ENCODE measurements at places on chromosomes 5 and 9.

- DNase-seq = peak; percentile 23
Observed at GRCh38 chr9:125189011-125189360, 617 bp downstream of the PPP6C start.

GRCh38 chr5:44833249-44833648, 24.5 kb downstream of the MRPS30 start:
- DNase-seq = no peak

DNA sequence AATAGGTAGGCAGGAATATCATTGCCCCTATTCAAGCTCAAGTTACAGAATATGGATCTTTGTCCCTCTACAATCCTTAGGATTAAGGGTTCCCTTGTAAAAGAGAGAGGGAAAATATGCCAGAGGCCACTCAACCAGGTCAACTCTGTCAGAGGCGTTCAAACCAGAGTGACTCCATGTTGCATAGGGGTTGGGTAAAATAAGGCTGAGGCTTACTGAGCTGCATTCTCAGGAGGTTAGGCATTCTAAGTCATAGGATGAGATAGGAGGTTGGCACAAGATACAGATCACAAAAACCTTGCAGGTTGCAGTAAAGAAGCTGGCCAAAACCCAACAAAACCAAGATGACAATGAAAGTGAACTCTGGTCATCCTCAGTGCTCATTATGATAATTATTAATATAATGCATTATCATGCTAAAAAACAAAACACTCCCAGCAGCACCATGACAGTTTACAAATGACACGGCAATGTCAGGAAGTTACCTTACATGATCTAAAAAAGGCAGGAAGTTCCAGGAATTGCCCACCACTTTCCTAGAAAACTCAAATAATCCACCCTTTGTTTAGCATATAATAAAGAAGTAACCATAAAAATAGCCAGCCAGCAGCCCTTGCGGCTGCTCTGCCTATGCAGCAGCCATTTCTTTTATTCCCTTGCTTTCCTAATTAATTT, 64.8 kb downstream of the ERP44 start:
- DNase-seq = no peak

DNA sequence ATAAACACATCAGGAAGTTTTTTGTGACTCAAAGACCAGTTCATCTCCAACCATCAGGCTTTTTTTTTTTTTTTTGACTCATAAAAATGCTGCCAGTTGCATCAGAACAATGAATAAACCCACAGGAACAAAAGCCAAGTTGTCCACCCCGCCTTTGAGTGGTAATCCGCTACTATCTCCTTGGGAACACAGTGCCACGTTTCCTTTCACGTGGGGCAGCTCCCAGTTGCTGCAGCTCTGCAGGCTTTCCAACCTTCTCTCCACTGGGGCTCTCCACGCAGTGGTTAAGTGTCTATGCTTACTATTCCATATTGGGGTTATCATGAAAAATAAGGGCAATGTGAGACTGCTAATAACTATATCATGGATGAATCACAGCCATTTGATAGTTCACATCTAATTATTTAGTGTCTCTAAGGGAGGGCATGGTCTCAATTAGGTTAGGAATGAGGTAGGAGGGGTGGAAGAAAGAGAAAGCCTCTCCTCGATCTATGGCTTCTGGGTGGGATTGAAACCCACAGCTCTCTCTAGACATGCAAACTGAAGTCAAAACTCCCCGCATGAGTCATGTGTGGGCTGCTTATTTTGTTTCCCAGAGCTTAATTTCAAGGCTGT, 55.8 kb upstream of the ACTBL2 start:
- DNase-seq = no peak

DNA sequence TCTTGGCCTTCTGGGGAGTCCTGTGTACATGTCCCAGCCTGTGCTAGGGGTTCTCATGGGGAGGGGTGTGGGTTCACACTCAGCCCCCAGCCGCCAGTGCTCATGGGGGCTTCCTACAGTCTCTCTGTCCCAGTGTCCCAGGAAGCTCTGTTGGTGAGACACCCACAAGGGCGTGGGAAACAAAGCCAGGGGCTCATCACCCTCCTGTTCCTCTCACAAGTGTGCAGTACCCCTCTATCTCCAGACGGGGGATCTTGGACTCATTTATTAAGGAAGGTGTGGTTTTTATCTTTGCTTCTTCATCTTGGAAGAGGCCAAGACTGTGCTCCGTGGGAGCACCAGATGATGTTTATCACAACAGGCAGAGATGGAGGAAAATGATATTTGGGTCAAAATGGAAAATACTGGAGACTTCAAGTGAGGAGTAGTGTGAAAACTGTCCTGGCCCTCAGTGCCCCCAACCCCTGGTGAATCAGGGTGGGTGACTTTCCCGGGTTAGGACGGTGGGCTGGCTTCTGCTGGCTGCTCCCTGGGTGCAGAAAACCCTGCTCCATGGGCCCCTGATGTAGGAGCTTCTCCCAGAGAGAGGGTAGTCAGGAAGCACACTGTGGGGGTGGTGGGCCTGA, 15.2 kb downstream of the TMEM171 start:
- no peak for DNase-seq
